ENCODE measurements at places on chromosomes 1 and 21.

- DNase-seq = peak; percentile 70
These were observed at the start of gene XKR8 for GRCh38 chr1:27959792-27960603. TSS of gene XKR8 (plus strand) at chr1:27959973. CDS start at chr1:27960070, 97 bp downstream.

DNA sequence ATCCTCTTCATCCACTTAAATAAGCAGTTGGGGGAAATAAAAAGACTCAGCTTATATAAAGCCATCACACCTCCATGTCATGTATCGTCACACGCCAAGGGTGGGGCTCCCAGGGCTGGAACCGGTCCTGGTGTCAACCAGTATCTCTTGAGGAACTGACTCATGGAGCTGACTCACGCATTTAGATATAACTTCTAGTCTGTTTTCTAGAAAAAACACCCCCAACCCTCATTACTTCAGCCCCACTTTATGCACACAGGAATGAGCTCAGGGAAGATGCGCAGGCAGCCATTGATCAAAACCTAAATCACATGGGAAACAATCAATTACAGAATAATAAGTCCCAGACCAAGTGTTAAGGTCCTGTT, 6.9 kb upstream of the IL22RA1 start:
- DNase-seq = no peak

GRCh38 chr1:153220606-153221303, 3.4 kb downstream of the PRR9 start:
- DNase-seq = no peak

GRCh38 chr1:239386453-239387303, at the start of gene CHRM3:
TSS of gene CHRM3 (plus strand) at chr1:239386568. CDS start at chr1:239907452, 520,884 bp downstream.
- DNase-seq = no peak

GRCh38 chr21:18164483-18164882, 80.2 kb upstream of the CHODL start:
- DNase-seq = no peak

DNA sequence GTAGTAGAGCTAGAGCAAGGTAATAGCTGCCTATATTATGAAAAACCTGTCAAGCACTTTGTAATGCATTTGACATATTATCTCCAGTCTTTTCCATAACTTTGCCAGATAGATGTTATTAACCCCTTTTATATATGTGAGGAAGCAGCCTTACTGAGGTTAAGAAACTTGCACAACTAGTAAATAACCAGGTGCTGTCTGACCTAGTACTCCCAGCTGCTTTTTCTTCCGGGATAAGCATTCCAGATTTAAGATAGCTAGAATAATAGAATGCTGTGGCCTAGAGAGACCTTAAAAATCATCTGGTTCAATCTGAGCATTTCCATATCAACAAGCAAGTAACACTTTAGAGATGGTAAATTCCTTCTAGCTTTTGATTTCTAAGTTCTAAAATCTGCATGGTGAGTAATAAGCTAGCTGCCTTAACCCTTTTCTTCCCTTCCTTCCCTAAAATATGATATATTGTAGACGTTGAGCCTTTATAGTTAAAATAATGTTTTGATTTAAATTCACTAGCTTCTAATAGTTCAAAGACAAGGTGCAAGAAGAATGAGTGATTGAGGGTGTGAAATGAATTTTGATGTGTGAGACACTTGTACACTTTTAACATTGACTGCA, 1.8 kb downstream of the SH3GLB1 start:
- DNase-seq = no peak

- no peak for DNase-seq
These were observed 286.8 kb upstream of the PBX1 start for GRCh38 chr1:164272156-164272555.

GRCh38 chr1:186463511-186463910, 2.6 kb upstream of the PDC start:
- no peak for DNase-seq

GRCh38 chr1:6316240-6317097, 55.6 kb upstream of the GPR153 start:
- DNase-seq = no peak
